Central memory CD4-positive, alpha-beta T cell (primary cell): ENCODE measurements at places on chromosomes 5 and 9.

DNA sequence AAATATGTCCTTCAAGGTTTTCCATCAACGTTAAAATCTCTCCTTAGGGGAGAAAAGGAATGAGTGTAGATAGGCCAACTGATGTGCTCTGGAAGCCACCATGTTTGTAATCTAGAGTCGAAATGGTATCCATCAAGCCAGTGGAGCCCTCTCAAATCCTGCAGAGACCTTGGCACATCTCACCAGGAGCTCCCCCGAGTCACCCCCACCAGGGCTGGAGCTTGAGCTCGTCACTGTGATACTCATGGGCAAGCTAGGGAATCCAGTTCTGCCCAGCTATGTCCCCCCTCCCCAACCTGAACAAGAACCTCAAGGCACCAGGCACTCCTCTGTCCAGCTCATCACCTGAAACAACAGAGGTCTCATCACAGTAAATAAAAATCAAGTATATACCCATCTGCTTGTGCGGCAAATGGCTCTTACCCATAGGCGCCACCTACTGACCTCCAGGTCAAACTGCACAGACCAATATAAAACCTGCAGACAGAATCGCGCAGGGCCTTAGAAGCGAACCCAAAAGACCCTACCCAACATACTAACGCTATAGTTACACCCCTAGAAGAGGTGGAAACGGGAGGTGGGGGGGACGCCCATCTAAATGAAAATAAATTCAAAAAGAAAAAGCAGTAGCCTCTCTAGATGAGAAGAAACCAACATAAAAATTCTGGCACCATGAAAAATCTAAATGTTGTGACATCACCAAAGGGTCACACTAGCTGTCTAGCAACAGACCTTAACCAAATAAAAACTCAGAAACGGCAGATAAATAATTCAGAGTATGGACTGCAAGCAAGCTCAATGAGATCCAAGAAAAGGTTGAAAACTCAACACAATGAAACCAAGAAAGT lies 75.0 kb downstream of the TTC39B start:
- DNase-seq = no peak

GRCh38 chr5:73674669-73675004 lies 48.6 kb downstream of the ARHGEF28 start:
- DNase-seq = no peak

- DNase-seq = no peak
Observed at GRCh38 chr9:30746589-30746988, 1637.9 kb upstream of the ACO1 start.

DNA sequence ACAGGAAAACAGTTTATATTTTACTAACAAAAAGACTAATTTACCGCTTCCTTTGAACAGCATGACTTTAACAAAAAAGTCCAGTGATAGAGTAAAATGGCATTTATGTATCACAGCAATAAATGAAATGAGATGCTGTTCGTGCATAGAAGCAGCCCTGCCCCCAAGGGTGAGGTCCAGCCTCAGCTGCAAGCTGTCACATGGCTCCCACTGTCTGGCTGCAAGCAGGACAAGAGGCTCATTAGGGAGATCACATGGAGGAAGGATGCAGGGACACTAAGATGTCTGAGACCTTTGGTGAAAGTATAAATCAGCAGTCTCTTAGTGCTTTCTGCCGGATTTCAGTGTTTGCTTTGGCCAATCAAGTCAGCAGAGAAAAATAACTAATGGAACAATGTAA lies 23.0 kb downstream of the GDNF start:
- DNase-seq = no peak

GRCh38 chr5:42302186-42302585 lies 121.1 kb upstream of the GHR start:
- no peak for DNase-seq

DNA sequence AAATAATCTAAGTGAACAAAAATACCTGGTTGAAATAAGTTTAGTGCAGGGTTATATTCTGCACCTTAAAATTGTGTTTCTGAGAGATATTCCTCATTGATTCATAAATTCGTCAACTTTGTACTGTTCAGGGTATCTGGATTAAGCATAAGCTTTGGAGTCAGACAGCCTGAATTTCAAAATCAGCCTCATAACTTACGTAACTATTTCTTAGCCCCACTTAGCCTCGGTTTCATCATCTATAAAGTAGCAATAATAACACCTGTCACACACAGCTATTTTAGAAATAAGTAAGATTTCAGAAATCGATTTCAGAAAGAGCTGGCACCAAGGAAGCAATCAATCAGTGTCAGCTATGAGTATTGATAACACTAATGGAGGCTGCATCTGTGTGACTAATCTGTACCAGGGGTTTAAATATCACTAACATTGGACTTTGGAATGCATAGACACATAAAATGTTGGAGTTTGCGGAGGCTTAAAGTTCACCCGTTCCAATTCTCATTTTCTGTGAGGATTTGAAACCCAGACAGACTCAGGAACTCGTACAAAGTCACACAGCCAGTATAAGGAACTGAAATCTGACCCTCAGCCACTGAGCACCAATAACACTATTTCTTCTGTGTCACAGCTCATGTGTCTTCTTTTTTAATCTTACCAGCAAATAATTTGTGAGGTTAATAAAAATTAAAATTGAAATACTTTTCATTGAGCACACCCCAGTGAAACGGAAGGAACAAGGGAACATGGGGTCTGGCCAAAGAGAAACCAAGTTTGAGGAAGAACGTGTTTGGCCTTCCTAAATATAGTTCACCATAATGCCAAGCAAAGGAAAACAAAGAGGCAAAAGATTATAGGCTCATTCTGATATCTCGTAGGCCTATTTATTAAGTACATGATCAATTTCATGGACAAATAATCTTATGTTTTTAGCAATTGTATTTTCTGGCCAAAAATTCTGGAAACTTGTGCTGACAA lies 194.4 kb upstream of the PTGER4 start:
- no peak for DNase-seq

- DNase-seq = no peak
Observed at GRCh38 chr9:6909181-6909580, 151.4 kb downstream of the KDM4C start.

DNA sequence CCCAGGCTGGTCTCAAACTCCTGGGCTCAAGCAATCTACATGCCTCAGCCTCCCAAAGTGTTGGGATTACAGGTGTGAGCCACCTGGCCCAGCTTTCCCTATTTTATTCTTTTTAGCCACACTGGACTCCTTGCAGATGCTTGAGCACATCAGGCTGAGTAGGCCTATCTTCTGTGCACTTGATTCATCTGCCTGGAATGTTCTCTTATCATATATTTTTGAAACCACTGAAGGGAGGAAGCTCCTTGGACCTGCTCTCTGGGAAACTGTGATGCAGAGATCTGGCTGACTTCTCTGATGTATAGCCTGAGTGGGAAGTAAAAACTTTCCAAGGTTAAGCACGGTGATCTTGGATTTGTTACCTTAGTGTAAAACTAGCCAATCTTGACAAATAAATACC lies 6.5 kb upstream of the MAT2B start:
- no peak for DNase-seq

- DNase-seq = no peak
Observed at GRCh38 chr9:98290411-98290810, 35.0 kb upstream of the TBC1D2 start.

DNA sequence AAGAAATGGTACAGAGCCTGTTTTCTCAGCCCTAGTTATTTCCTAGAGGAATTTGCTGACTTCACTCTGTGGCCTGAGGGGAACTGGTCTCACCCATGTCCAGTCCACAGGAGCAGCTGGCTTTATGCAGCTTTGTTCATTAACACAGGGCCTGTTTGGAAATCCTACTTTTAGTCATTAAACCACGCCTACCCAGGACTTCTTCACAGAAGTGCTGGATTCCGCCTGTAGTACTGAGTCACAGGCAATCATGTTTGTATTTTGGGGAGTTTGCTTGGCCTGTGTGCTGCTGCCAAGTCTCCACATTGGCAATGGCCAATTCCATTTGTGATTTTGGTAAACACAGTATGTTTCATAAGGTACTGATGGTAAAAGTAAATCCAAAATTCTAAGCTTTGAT lies 52.8 kb downstream of the CTNND2 start:
- no peak for DNase-seq

DNA sequence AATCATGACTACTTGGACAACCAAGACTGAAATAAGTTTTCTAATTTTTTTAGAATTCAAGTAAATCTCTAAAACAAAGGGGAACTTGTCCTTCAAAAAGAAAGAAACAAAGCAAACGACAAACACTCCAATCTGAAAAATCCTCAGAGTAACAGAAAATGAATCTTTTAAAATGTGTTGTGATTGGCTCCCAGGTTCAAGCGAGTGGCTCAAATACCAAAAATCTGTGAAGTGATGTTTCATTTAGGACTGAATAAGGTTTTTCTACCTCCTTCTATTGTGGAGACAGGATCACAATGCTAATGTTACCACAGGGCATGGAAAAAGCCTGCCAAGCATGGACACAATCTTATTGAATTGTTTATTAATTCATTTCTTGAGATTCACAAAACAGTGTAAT lies 415.7 kb downstream of the RAB3C start:
- DNase-seq = no peak

GRCh38 chr9:74413876-74414275 lies 83.3 kb upstream of the RORB start:
- DNase-seq = no peak

GRCh38 chr5:2015124-2015848 lies 132.6 kb upstream of the IRX4 start:
- no peak for DNase-seq

DNA sequence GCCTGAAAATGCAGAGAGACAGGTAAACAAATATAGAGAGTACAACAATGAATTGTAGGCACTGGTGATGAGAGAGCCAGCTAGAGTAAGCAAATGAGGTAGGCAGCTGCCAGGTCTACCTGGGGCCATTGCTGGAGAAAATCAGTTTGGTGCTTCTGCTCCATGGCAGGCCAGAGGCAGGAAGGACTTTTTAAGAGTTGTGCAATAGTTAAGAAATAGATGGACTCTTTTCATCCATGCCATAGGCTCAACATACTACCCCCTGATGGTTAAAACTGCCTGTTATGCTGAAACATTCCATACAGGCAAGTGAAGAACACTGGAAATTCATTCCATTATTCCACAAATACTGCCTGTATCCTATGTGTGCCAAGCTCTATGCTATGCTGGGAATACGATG lies 86.5 kb upstream of the CCDC112 start:
- DNase-seq = no peak

DNA sequence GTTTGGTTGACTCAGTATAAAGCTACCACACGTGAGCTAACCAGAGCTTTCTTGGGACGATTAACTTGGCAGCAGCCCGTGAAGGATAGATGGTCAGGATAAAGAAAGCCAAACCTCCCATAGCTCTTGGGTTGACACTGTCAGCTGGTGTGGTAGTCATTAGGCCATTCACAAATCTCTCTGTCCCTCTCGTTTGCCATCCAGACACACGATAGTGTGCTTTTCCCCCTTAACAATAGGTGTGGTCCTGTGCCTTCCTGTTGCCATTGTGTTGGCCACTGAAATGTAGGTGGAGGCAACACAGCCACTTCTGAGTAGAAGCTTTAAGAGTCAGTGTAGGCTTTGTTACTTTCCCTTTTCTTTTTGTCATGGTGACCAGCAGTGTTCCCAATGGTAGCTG lies 11.7 kb downstream of the OR13J1 start:
- no peak for DNase-seq

DNA sequence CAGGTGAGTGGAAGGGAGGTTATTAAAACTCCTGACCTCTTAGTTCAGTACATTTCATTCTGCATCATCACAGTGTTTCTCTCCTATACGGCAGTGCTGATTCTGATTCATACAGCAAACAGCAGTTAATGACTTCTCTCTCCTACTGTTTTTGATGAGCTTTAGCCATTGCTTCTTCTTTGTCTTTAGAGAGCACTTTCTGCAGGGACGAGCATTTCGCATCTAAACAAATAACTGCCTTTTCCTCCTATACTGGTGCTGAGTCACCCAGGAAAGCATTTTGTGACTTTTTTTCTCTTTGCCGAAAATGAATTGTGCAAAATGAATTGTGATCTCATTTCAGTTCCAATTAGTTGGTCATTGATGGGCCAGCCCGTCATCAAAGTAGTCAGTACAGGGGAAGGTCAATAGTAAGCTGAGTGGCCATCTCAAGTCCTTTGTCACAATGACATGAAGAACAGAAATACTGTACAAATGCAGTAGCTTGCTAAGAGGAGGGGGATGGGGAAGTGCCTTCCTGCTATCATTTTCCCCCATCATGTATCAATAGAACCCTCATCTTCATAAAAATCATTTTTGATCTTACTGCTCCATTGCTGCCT lies 98.5 kb downstream of the INSYN2B start:
- no peak for DNase-seq

DNA sequence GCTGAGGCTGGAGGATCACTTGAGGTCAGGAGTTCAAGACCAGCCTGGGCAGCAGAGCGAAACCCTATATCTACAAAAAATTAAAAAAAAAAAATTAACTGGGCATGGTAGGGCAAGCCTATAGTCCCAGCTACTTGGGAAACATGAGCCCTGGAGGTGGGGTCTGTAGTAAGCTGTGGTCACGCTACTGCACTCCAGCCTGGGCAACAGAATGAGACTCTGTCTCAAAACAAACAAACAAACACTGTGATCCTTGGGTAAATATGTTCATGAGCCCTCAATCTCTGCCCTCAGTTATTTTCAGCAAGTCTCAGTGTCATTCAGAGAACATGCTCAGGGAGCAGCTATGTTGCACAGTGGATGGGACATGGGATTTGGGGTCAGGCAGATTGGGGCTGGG lies 76.2 kb downstream of the PTTG1 start:
- no peak for DNase-seq

- no peak for DNase-seq
Observed at GRCh38 chr9:114112325-114112724, 13.2 kb upstream of the KIF12 start.

- DNase-seq = peak; percentile 23
Observed at GRCh38 chr5:159478950-159479349, 148.7 kb upstream of the IL12B start.

DNA sequence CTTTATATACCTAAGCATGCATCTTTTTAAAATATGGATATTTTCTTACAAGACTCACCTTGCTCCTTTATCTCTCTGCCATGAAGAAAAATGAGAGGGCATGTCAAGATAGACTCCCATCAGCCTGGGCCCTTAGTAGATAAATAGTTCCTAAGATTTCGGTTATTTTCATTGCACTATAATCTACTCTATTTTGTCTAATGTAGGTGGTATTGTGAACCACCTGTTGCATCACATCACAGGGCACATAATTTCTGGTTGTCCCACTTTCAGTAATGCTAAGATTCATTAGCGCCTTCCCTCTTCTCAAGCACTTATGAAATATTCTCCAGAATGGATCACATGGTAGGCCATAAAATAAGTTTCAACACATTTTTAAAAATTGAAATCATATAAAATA lies 202.5 kb upstream of the ADRA1B start:
- no peak for DNase-seq

GRCh38 chr5:137335493-137335892 lies 163.6 kb downstream of the SPOCK1 start:
- DNase-seq = no peak

DNA sequence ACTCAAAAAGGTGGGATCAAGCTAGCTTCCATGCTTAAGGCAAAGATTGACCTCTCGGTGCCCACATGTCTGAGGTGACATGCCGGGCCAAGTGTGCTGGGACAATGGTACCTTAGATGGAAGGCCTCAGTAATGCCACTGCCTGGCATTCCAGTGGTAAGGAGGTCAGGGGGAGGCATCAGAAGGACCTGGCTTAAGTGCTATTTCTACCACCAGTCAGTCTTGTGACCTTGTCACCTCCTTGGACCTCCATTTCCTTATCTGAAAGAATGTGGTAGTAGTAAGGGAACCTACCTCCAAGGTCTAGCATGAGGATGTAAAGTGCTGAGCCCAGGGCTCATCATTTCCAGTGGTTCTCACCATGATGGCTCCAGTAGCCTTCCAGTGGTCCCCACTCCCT lies 8.9 kb downstream of the C5orf52 start:
- DNase-seq = no peak

- peak; percentile 10 for DNase-seq
Observed at GRCh38 chr5:74919487-74919886, 53.3 kb upstream of the FAM169A start.
